Activated T-helper 17 cell treated with anti-CD3 and anti-CD28 coated beads, Interleukin-2, amount 50 U/mL, for 72 hours (primary cell): ENCODE measurements at places on chromosomes 3 and 15. TPM values are rescaled to one million over a fixed set of nuclear protein-coding genes. Genes with fewer than 3 reads are reported as not detected.
A peak's percentile ranks its signal among the peaks of the same experiment; 100 is the strongest.

Gene CPN2
- not detected for total RNA-seq

Gene ABI3BP
- 0.32 TPM for total RNA-seq

Gene LMAN1L
- 0.82 TPM for total RNA-seq

Gene DNAH1
- total RNA-seq = 26.5 TPM

Gene CADM2
- not detected for total RNA-seq

Gene ANKRD34C
- not detected for total RNA-seq

Gene CACNA2D3
- total RNA-seq = not detected

DNA sequence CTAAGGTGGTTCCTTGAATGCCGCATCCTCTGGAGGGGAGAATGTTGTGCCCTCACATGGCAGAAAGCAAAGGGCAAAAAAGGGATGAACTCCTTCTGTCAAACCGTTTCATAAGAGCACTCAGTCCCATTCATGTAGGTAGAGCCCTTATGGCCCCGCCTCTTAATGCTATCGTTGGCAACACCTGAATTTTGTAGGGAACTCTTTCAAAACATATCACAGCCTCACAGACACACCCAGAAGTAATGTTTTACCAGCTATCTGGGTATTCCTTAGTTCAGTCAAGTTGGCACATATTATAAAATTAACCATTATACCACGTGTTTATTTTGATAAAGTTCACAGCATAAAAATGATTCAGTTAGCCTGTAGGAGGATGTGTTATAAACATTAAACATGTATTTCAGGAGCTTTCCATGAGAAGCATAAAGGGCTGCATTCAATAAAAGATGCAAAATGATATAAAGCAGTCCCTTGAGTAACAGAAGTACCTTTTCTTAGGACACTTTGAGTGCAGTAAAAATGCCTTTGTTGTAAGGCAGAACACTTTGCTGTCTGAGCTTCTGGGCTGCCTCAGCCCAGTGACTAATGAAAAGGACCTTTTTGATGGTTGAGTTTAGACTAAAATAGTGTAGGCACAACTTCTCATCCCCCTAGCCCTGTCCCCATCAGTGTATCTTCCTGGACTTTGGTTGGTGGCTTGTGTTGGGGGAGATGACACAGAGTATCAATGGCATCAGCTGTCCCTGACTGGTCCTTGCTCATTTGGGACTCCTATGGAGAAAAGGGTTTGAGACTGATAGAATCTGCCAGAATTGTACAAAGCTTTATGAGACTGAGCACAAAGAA is 263.5 kb upstream of the TPRG1 start:
- H3K27ac ChIP-seq = no peak overlapping the region
- no peaks in the 10 kb centered on the region for H3K27me3 ChIP-seq
- no peak for ATAC-seq
- H3K36me3 ChIP-seq = no peaks in the 10 kb centered on the region
- no peaks in the 10 kb centered on the region for H3K4me1 ChIP-seq

- peaks cover 17% of the 10 kb centered on the region for H3K27me3 ChIP-seq
- H3K27ac ChIP-seq = no peak overlapping the region
- no peak overlapping the region for H3K4me3 ChIP-seq
- H3K36me3 ChIP-seq = no peaks in the 10 kb centered on the region
Observed at GRCh38 chr3:120429921-120430361, 20.9 kb downstream of the FSTL1 start.

DNA sequence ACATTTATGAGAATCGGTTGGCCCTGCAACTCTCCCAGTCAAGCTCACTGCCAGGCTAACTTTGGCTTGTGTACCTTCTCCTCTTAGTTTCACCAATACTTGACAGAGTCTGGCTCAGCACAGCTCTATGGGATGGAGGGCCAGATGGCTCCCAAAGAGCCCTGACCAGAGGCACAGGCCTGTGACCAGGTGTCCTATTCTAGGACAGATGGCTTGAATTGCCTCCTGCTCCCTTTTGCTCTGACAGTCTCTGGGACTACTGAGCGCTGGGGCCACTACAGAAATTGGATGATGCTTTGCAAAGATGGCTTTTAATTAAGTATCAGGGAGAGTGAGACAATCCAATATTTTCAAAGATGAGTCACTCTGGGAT is 10.3 kb upstream of the ARID3B start:
- no peaks in the 10 kb centered on the region for H3K36me3 ChIP-seq
- ATAC-seq = no peak
- H3K4me1 ChIP-seq = no peaks in the 10 kb centered on the region
- H3K27ac ChIP-seq = no peak overlapping the region

DNA sequence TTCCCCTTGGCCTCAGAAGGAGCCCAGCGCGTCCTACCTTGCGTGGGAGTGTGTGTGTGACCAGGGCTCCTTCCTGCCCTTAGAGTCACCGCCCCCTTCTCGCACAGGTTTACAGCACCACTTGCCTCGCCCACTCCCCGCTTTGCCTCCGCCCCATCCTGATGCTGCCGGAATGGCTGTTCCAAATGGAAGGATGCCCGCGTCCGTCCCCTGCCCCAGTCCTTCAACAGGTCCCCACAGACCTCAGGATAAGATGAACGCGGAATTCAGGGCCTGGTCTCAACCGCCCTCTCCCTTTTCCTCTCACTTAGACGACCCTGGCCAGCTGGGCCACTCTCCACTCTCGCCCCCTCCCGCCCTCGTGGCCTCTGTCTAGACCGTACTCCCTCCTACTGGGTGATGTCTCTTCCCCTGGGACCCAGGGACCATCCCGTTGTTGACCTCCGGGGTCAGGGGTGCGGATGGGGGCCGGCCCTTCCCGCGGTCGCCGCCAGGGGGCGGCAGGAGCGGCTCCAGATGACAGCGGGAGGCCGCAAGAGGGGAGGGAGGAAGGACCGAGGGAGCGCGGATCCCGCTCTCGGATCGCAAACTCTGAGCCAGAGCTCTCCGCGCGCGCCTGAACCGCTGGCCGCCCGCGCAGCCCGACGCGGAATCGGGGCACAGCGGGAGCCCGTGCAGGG is at the start of gene THSD4:
TSS of gene THSD4 (plus strand) at position 585 of the 680 bp plus-strand sequence.
- H3K4me3 ChIP-seq = peak within 1 kb of the TSS; percentile 67
- peak; percentile 88 for ATAC-seq
- no peaks in the 10 kb centered on the region for H3K36me3 ChIP-seq
- H3K27me3 ChIP-seq = peaks cover 45% of the 10 kb centered on the region
- no peak within 1 kb of the TSS for H3K27ac ChIP-seq

DNA sequence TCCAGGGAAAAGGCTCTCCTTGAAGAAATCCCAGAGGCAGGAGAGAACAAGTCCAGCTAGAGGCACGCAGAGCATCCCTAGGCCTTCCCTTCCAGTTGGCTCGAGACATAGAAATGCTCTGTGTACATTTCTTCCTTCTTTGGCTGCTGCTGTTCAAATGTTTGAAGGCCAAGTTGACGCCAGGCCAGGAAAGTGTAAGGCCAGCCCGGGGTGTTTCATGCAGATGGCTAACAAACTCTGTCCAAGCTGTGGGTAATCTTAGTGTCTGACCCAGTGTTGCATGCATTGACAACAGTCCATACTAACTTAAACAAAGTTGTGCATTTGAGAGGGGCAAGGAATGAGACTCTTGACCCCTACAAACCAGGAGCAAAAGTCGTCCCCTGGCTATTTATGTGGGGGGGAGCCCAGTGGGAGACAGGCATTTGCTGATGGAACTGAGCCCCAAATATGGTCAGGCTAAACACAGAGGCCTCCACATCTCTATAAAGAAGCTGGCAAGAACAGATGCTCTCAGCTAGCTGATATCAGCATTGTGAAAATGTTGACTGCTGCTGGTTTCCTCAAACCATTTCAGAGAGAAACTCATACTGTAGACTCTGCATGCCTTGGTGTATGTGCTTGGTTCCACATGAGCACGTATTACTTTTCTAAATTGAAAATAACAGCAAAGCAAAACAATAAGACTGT is 139.5 kb downstream of the ADAMTS9 start:
- no peaks in the 10 kb centered on the region for H3K36me3 ChIP-seq
- H3K27ac ChIP-seq = no peak overlapping the region
- H3K4me3 ChIP-seq = no peak overlapping the region

DNA sequence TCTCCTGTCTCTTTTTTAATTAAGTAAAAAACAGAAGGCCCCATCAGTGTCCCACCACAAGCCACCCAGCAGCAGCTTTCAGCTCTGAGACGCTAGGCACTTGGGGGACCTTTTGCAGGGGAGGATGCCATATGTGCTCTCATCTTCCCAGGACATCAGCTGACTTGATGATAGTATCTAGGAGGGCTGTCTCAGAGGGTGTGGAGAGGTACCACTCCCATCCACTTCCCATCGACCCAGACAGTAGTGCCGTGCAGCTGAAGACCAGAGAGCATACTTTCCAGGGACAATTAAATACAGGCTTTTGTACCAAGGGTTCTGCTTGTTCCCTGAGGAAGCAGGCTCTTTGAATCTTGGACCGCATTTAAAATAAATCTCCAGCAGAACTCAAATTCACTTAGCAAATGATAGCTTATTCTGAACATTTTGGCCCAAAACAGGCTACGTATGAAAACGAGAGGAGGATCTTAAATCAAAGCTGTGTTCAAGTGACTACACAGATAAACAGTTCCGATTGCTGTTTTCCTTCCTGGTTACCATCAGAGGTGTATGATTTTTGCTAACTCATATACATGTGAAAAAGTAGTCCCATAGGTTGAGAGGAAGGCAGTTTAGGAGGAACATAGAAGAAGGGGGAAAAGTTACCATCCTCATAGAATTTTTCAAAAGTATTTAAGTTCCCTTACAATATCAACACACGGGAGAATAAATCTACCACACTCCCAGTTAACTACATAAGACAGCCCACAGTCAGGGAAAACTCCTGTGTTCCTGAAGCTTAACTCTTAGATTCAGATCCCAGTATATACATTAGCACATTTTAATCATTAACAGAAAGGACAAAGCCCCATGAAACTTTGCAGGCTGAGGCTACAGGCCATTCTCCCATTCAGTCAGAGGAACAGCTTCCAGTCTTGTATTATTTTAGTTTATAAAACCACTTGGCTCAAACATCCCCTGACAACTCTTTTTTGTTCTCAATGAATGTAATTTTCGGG is 9.5 kb downstream of the WNT5A start:
- H3K36me3 ChIP-seq = no peaks in the 10 kb centered on the region
- H3K4me3 ChIP-seq = no peak overlapping the region
- H3K4me1 ChIP-seq = no peaks in the 10 kb centered on the region
- no peak overlapping the region for H3K27ac ChIP-seq

GRCh38 chr15:62665449-62665848 is 377.1 kb upstream of the TPM1 start:
- no peak overlapping the region for H3K4me3 ChIP-seq
- H3K4me1 ChIP-seq = no peaks in the 10 kb centered on the region
- ATAC-seq = no peak
- H3K36me3 ChIP-seq = no peaks in the 10 kb centered on the region
- H3K27ac ChIP-seq = no peak overlapping the region
- peaks cover 4% of the 10 kb centered on the region for H3K27me3 ChIP-seq

GRCh38 chr15:39697509-39697908 is 85.1 kb downstream of the FSIP1 start:
- no peak overlapping the region for H3K4me3 ChIP-seq
- H3K36me3 ChIP-seq = no peaks in the 10 kb centered on the region
- no peak for ATAC-seq

DNA sequence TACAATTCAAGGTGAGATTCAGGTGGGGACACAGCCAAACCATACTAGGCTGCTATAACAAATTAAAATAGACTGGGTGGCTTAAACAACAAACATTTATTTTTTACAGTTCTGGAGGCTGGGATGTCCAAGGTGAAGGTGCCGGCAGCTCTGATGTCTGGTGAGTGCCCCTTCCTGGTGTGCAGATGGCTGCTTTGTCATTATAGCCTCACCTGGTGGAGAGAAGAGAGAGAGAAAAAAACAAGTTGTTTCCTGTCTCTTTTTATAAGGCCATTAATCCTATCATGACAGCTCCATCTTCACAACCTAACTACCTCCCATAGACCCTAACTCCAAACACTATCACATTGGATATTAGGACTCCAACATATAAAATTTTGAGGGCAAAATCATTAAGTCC is 279.7 kb downstream of the ZIC1 start:
- no peak for ATAC-seq
- no peaks in the 10 kb centered on the region for H3K27me3 ChIP-seq
- no peaks in the 10 kb centered on the region for H3K36me3 ChIP-seq
- H3K27ac ChIP-seq = no peak overlapping the region
- no peaks in the 10 kb centered on the region for H3K4me1 ChIP-seq
- H3K4me3 ChIP-seq = no peak overlapping the region

DNA sequence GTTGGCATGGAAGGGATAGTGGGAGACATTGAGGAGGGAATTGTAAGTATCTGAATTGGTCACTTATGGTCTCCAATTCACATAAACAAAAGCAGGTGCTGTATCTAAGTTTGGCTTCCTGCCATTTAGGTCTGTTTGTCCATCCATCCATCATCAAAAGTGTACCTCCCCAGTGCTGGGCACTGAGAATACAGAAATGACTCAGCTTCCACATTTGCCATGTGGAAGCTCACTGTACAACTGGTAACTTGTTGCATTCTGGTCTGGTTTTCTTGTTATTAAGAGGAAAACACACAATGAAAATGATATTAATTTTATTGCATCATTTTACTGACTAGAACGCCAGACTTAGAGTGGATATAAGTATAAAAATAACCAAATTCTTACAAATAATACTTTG is 30.9 kb upstream of the MUC13 start:
- H3K27ac ChIP-seq = no peak overlapping the region
- no peak overlapping the region for H3K4me3 ChIP-seq
- H3K36me3 ChIP-seq = peaks cover 15% of the 10 kb centered on the region
- no peak for ATAC-seq
- H3K27me3 ChIP-seq = no peaks in the 10 kb centered on the region
- H3K4me1 ChIP-seq = no peaks in the 10 kb centered on the region

DNA sequence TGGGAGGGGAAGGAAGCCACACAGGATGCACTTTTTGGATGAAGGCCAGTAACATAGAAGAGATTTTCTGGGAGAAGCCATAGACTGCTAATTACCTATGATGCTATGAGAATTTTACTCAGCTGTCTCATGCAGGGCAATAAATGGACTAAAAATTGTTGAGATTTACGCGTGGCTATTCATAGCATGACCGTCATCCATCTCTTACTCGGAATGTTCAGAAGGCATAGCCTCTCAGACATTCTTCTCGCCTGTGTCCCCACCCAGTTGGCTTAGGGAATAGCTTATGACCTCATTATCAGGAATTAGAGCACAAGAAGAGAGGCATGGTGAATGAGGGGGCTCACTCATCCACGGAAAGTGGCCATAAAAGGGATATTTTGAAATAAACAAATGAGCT is 107.9 kb upstream of the ATP10A start:
- no peaks in the 10 kb centered on the region for H3K27me3 ChIP-seq
- no peak overlapping the region for H3K4me3 ChIP-seq
- no peak for ATAC-seq

GRCh38 chr3:175668300-175668699 is 809.2 kb downstream of the NAALADL2 start:
- no peaks in the 10 kb centered on the region for H3K27me3 ChIP-seq
- ATAC-seq = no peak
- H3K4me3 ChIP-seq = no peak overlapping the region
- H3K36me3 ChIP-seq = no peaks in the 10 kb centered on the region

GRCh38 chr3:42520906-42521305 is 18.5 kb downstream of the VIPR1 start:
- ATAC-seq = no peak
- H3K27ac ChIP-seq = peak overlapping the region; percentile 86
- H3K36me3 ChIP-seq = peaks cover 6% of the 10 kb centered on the region
- H3K27me3 ChIP-seq = no peaks in the 10 kb centered on the region
